ENCODE measurements at places on chromosomes 12 and 14. TPM values are rescaled to one million over a fixed set of nuclear protein-coding genes. Genes with fewer than 3 reads are reported as not detected.

The CLEC9A gene
- not detected for total RNA-seq

DNA sequence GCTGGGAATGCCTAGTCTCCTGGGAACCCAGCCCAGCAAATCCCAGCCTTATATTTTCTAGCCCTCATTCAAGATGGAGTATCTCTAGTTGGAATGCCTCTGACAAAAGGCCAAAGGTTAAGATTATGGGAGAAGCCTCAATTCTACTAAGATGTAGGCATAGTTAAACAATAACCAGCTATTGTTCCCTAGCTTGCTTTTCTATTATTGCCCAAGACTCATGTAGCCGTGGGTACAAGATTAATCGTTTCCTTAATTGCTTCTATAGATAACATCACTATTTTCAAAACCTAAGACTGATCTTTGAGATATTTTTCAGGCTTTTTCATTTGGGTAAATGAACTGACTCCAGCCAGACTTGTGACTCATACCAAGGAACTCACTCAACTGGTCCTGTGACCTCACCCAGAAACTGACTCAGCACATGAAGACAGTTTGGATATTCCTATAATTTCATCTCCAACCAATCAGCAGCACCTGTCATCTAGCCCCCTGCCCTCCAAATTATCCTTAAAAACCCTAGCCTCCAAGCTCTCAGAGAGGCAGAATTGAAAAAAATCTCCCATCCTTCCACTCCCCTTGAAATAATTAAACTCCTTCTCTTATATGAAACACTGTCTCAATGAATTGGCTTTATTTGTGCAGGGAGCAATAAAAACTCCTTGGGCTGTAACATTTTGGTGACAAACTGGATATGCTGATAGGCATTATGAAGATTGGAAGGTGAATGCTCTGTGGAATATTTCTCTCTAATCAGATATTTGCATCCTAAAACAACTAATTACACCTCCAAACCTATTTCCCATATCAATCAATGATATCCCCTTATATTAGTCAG, 589.0 kb downstream of the C12orf50 start:
- H3K27ac ChIP-seq, result no peak overlapping the region
- no peak overlapping the region for H3K4me3 ChIP-seq
- H3K4me1 ChIP-seq, result no peaks in the 10 kb centered on the region
- no peak for DNase-seq
- H3K27me3 ChIP-seq, result no peaks in the 10 kb centered on the region

The EXOC5 gene
- total RNA-seq, result 80.5 TPM

The EPYC gene
- not detected for total RNA-seq

- H3K27me3 ChIP-seq, result no peaks in the 10 kb centered on the region
- no peak overlapping the region for H3K4me3 ChIP-seq
- H3K36me3 ChIP-seq, result no peaks in the 10 kb centered on the region
These were observed 49.0 kb upstream of the PTGR2 start for GRCh38 chr14:73802431-73803188.

The HPD gene
- not detected for total RNA-seq

The LRRIQ1 gene
- not detected for total RNA-seq
